CD4-positive, alpha-beta T cell treated with Interleukin-4 for 1 hour (primary cell): ENCODE measurements at places on chromosomes 1 and 21.

DNA sequence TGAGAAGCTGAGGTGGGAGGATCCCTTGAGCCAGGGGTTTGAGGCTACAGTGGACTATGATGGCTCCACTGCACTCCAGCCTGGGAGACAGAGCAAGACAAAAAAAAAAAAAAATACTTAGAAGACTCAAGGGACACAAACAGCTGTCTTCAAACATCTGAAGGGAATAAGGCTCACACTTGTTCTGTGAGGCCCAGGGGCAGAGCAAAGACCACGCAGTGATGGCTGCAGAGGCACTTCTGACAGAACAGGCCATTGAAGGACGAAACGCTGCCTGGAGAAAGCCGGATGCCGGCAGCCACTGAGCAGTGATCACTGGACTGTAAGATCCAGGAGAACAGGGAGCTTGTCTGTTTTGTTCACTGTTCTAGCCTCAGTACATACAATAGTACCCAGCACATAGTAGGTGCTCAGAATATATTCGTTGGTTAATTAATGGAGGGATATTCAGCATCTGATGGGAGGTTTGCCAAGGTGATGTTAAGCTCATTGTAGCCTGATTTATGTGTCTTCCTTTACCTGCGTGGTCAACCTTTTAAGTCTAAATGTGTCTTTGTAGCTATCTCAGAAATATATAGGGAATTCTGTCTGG, 12.1 kb upstream of the NDC1 start:
- no peak for DNase-seq

DNA sequence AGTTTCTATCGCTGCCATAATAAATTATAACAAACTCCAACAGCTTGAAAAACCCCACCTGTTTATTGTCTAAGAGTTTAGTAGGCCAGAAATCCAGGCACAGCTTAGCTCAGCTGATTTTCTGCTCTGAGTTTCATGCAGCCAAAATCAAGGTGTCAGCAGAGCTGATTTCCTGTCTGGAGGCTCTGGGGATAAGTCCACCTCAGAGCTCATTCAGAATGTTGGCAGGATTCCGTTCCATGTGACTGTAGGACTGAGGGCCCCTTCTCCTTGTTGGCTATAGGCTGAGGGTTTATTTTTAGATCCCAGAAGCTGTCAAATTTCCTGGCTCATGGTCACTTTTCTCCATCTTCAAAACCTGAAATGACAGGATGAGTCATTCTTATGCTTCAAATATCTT, 91.6 kb upstream of the CHODL start:
- no peak for DNase-seq

- DNase-seq = no peak
Measured at GRCh38 chr1:92544756-92545165, 58.0 kb upstream of the GFI1 start.

GRCh38 chr1:239831577-239832355, 259.9 kb upstream of the FMN2 start:
- DNase-seq = no peak

DNA sequence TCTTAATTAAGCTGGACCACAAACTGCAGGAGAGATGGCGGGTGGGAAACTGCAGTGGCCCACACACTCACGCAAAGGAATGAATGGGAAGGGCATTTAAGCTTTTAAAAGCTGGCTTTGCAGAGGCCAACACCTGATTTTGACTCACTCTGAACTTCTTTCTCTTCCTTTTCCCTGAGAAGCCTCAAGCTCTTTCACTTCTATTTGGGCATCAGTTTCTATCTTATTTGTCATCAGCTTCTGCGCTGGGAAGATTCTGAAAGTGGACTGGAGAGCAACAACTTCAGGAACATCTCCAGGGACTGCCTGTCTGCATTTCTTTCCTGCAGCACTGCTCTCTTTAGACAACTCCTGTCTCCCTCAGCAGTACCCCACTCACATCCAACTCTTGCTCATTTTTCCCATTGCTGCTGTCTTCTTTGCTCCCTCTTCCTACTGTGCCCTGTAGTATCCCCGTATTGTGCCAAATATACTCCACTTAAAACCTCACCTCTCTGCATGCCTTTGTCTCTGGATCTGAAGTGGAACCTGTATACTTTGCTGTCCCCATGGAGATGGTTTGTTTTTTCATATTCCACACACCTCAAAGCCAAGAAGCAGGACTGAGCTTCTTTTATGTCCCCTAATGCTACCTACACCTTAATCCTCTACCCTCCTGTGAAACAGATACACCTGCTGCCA, 143.3 kb upstream of the JUN start:
- no peak for DNase-seq

- DNase-seq = no peak
Measured at GRCh38 chr1:215118081-215118480, 35.5 kb downstream of the KCNK2 start.

DNA sequence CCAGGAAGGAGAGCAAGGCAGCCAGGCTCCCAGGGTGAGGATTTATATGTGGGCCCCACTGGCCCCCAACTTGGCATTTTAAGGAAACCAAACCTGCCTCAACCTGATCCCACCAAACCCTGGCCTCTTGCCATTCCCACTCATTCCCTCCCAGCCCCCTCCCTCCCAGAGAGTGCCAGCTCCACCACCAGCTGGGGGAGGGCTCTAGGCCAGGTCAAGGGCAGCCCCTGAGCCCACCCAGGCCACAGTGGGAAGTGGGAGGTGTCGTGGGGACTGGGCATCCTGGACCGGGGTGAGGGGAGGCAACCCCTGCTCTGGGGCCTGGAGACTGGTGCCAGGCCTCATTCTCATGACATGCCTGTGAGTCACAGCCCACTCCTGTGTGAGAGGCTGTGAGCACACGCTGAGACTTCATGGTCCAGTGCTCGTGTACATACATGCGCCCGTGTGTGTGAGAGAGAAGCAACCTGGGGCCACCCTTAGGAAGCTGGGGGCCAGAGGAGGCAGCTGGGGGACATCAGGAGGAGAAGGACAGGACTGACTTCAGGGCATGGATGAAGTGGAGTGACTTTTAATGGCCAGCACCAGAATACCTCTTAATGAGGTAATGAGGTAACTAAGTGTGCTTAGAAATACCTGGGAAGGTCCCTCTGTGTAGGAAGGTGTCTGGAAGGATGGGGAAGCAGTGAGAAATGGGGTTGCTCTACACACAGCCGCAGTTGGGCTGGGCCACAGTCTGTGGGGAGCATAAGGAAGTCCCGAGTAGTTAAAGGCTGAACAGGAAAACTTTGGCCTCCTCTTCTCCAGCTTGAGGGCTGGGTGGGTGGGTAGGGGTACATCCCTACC, at the start of gene S100A2:
TSS of gene S100A2 (minus strand) at position 316 of the 846 bp plus-strand sequence. CDS start 1,967 bp downstream, outside the sequence.
- peak; percentile 21 for DNase-seq

- DNase-seq = no peak
Measured at GRCh38 chr1:164796916-164797315, 237.9 kb downstream of the PBX1 start.

- DNase-seq = no peak
Measured at GRCh38 chr1:156293895-156294294, 1.6 kb downstream of the GLMP start.

GRCh38 chr1:176032040-176032645, 174.9 kb downstream of the COP1 start:
- no peak for DNase-seq

DNA sequence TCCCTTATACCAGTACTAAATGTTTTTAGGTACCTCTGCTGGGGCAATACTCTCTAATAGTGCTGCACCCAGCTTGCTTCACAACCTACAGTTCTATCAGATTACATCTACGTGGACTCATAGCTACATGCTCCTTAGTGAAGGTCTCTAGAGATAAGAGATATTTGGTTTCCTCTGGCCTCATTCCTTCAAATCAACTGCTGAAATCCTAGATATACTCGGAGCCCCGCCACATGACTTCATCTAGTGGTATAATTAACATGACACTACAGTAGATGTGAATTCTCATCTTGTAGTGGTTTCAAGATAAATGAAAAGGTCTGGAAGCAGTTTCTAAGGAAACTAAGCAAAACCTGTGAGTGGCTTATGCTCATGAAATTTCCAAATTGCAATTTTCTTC, 115.4 kb downstream of the SMYD2 start:
- no peak for DNase-seq

- DNase-seq = no peak
Measured at GRCh38 chr1:205245096-205245495, 17.4 kb downstream of the TMCC2 start.

- no peak for DNase-seq
Measured at GRCh38 chr1:96355521-96355920, 366.1 kb upstream of the PTBP2 start.
